ENCODE measurements at places on chromosomes 13 and 19. TPM values are rescaled to one million over a fixed set of nuclear protein-coding genes. Genes with fewer than 3 reads are reported as not detected.

The ZNF296 gene
- 8.5 TPM for total RNA-seq

The NKG7 gene
- total RNA-seq = not detected

The IFNL1 gene
- not detected for total RNA-seq

The SHISA7 gene
- total RNA-seq = not detected

The RNF17 gene
- total RNA-seq = not detected

The COL4A1 gene
- total RNA-seq = 688 TPM

The KCNN1 gene
- 8.2 TPM for total RNA-seq

The SLC25A41 gene
- not detected for total RNA-seq

The ALOX5AP gene
- not detected for total RNA-seq

The ZNF534 gene
- 0.62 TPM for total RNA-seq

The CPT1C gene
- 60.8 TPM for total RNA-seq

The MAN2B1 gene
- total RNA-seq = 99.8 TPM

The GTF2F2 gene
- total RNA-seq = 28.9 TPM

The TEX101 gene
- total RNA-seq = not detected

The FGF22 gene
- 0.77 TPM for total RNA-seq

The DCT gene
- not detected for total RNA-seq

The PLK5 gene
- total RNA-seq = not detected

The ZNF177 gene
- 5.6 TPM for total RNA-seq

The BAX gene
- 184 TPM for total RNA-seq

The FOXO1 gene
- total RNA-seq = 19.6 TPM

The WDR83 gene
- total RNA-seq = 16.1 TPM

The PDX1 gene
- total RNA-seq = not detected

The PSG7 gene
- total RNA-seq = not detected

The NPAS1 gene
- total RNA-seq = 9.1 TPM

The SIGLEC11 gene
- total RNA-seq = not detected

The LYL1 gene
- 2.3 TPM for total RNA-seq

The KCNJ14 gene
- total RNA-seq = 1.1 TPM

The VSTM2B gene
- total RNA-seq = not detected

The ZNF723 gene
- total RNA-seq = not detected

The TSSK6 gene
- total RNA-seq = 2.9 TPM

The SYDE1 gene
- 8.9 TPM for total RNA-seq

The CDKN2D gene
- 4.6 TPM for total RNA-seq

The RPS15 gene
- total RNA-seq = 1,321 TPM

The SYNGR4 gene
- not detected for total RNA-seq

The DLEU7 gene
- not detected for total RNA-seq

The CCDC97 gene
- 44.6 TPM for total RNA-seq

The MYO16 gene
- 0.56 TPM for total RNA-seq

The ZNF599 gene
- 5.8 TPM for total RNA-seq

The TNFSF11 gene
- 1.1 TPM for total RNA-seq

The ZNF285 gene
- total RNA-seq = 7.7 TPM

The ZNF600 gene
- total RNA-seq = 27.6 TPM

The RABAC1 gene
- total RNA-seq = 121 TPM

The FGF9 gene
- total RNA-seq = not detected

The CD22 gene
- total RNA-seq = not detected

The IGFL4 gene
- total RNA-seq = 0.90 TPM

The ENOX1 gene
- total RNA-seq = 0.07 TPM
